NCI-H2081 (cell line): ENCODE measurements at places on chromosomes 12 and 14.
A peak's percentile ranks its signal among the peaks of the same experiment; 100 is the strongest.

- no peak for DNase-seq
Measured at GRCh38 chr14:58947156-58947555, 241.3 kb upstream of the DAAM1 start.

DNA sequence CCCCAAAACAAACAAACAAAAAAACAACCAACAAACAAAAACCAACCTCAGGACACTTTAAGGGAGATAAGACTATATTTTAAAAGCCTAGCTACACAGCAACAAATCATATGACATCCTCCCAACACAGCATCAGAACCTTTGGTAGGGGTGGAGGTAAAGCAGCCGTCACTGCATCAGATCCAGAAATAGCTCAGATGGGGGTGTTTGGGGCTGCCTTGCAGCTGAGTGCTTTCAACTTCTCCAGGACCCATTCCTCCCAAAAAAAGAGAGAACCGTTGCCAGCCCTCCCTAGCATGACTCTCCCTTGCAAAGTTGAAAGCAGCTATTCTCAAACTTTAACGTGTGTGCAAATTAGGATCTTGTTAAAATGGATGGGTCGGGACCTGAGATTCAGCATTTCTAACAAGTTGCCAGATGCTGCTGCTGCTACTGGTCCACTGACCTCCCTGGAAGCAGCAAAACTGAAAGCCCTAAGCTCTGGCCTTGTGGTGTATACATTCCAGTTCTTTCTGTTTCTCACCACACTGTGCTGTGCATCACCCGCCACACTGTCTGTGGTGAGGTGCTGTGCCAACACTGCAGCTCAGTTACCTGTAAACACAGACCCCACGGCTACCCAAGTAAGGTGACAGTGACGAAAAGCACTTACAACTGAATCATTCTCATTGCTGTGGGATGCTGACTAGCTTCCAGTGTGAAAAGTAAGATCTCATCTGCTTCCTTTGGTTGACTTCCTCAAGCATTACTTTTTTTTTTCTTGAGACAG, 54.0 kb downstream of the SLC38A1 start:
- no peak for DNase-seq

- no peak for DNase-seq
Measured at GRCh38 chr12:75986001-75986746, 45.4 kb downstream of the PHLDA1 start.

- DNase-seq: no peak
Measured at GRCh38 chr12:76590131-76590530, 30.6 kb upstream of the OSBPL8 start.

GRCh38 chr14:106578481-106578880, 1052.1 kb downstream of the TMEM121 start:
- no peak for DNase-seq

DNA sequence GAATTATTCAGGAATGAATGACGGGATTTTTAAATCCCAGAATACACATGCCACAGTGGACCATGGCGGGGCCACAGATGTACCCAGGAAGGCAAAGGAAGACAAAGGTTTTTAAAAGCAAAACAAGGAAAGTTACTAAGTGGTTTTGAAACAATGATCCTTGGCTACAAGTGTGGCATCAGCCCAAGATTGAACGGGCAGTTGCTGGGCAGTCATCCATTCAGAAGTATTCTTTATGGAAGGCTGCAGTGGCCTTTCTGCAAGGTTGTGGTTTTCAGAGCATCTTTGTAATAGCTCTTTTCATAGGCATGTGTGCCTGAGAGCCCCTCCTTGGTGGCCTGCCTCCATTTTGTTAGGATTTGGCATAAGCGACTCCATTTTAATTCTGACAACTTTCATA, 13.4 kb upstream of the IFI27 start:
- no peak for DNase-seq

DNA sequence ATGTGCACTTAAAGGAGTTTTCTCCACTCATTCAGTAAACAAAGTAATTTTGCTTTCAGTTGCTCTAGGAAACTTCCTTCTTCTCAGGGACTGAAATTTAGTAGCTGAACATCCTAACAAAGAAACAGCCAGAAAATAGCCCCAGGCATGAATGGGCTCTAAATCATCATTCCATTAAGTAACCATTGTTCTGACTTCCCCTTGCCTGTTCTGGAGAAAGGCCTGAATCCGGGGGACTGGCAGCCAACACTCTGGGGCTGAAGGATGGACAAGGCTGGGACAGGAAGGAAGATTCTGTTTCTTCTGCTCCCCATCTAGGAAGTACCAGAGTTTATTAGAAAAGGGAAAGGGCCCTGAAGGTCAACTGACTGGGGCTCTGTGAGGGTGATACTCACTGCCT, 104.5 kb downstream of the ESRRB start:
- DNase-seq: no peak

- no peak for DNase-seq
Measured at GRCh38 chr14:72701605-72702004, 192.3 kb downstream of the DPF3 start.

DNA sequence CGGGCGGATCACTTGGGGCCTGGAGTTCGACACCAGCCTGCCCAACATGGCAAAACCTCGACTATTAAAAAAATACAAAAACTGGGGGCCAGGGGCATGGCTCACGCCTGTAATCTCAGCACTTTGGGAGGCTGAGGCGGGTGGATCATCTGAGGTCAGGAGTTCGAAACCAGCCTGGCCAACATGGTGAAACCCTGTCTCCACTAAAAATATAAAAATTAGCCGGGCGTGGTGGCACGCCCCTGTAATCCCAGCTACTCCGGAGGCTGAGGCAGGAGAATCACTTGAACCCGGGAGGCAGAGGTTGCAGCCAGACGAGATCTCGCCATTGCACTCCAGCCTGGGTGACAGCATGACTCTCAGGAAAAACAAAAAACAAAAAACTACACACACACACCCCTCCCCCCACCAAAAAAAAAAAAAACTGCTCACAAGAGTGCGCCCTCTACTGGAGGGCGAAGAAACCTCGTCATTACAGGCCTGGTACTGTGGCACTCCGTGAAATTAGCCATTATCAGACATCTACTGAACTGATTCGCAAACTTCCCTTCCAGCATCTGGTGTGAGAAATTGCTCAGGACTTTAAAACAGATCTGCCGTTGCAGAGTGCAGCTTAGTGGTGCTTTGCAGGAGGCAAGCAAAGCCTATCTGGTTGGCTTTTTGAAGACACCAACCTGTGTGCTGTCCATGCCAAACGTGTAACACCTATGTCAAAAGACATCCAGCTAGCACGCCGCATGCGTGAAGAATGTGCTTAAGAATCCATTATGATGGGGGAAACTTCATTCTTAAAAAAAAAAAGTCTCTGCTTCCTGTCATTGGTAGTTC, 7.7 kb downstream of the PPP1R3E start:
- DNase-seq: peak; percentile 53

DNA sequence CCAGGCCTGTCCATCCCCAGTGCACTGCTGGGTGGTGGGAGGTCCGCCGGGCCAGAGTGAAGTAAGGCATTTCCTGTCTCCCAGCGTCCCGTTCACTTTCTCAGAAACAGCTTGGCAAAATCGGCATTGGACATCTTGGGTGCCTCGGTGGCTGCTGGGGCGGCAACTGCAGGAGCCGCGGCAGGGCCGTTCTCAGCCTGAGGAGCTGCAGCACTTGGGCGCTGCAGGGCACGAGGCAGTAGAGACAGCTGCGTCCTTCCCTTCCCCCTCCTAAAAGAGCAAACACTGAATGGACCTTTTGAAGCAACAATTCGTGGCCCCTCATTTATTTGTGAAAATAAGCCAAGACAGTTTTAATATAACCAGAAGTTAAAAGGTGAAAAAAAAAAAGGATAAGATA, 8.3 kb downstream of the FICD start:
- DNase-seq: no peak

DNA sequence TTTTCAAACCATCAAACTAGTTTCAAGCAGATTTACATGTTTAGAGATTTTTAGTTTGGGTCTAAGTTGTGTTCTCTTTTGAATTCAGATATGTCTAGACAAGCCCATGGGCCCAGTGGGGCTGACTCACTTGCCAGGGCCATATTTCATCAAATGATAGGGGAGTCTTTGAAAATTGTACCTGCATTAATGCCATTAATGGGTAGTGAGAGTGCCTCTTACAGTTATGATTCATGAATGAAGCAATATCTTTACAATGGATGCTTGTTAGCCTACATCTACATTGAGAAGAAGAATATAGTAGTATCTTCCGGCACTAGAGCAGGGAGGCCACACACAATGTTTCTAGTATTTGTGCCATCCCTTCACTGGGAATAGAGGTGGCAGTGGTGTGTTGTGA, 174.2 kb upstream of the E2F7 start:
- no peak for DNase-seq

DNA sequence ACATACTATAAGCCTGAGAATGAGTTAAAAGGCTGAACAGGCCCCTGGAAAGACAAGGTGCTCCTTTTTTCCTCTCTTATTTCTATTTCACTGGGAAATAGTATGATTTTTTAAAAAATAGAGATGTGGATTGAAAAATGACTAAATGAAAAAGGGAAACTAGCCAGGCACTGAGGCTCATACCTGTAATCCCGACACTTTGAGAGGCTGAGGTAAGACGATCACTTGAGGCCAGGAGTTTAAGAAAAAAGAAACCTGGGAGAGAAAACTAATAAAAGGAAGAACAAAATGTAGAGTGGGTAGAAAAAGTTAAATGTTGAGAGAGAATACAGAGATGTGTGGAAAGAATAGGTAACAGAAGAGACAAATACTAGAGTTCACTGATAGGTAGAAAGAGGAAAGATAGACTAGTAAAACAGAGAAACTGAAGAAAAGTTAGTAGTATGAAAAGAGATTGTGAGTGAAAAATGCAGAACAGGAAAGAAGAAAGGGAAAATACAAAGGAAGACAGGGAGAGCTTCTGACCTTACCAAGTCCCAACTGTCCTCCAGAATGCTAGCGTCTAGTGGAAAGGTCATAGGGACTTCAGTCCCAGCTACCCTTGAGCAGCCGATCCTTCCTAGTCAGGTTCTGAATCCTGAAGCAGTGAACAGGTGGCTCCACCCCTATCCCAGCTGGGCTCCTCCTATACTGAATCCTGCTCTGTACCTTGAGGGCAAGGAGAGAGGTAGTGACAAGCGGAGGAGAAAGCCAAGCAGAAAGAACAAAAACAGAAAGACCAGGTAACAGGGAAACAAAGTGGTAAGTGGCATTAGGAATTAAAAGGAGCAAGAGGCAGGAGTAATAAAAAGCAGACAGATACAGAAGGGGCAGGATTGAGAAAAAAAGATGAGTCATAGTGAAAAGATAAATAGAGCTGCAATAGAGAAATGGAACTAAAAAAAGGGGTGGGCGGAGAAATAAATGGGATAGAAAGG, 7.3 kb downstream of the TMEM116 start:
- DNase-seq: no peak

DNA sequence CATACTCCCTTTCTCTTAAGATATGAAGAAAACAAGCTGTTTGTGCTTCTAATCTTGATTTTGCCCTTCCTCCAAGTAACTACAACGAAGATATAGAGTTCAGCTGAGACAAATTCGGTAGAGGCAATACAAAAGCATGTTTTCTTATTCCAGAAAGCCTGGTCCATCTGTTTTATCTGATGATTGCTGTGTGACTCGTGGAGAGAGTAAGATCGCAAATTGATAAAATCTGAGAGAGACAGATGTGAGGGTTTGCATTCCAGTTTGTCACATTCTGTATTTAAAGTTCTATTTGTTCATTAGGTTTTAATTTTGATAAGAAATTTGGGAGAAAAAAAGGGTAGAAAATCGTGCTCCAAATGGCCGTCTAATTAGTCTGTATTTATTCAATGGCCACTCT, 192.1 kb downstream of the CPNE8 start:
- no peak for DNase-seq

GRCh38 chr12:56718149-56718548, 7.0 kb downstream of the NACA start:
- DNase-seq: no peak

- DNase-seq: no peak
Measured at GRCh38 chr12:7503686-7504415, at the start of gene CD163. Gene CD163 (minus strand): TSS chr12:7503777. CDS start chr12:7503690, 87 bp downstream.

DNA sequence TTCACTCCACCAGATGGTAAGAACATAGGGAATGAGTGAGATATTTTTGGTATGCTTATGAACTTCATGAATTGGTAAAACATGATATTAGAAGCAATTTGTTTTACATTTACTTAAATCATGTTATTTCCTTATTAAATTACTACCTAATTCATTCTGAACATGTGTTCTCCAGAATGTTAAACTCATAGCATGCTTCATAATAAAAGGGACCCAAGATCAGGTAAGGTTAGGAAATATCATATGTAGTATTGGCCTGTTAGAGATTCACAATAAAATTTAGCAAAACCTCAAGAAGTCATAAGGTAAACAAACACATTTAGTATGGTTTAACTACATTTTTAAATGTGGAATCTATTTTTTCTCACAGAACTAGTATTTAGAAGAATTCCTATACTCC, 28.2 kb downstream of the PTPRQ start:
- no peak for DNase-seq

GRCh38 chr12:6171409-6172015, 28.7 kb upstream of the CD9 start:
- no peak for DNase-seq

GRCh38 chr14:93319494-93319893, 13.3 kb downstream of the BTBD7 start:
- no peak for DNase-seq

GRCh38 chr12:81208187-81208911, 130.5 kb downstream of the ACSS3 start:
- DNase-seq: peak; percentile 40

DNA sequence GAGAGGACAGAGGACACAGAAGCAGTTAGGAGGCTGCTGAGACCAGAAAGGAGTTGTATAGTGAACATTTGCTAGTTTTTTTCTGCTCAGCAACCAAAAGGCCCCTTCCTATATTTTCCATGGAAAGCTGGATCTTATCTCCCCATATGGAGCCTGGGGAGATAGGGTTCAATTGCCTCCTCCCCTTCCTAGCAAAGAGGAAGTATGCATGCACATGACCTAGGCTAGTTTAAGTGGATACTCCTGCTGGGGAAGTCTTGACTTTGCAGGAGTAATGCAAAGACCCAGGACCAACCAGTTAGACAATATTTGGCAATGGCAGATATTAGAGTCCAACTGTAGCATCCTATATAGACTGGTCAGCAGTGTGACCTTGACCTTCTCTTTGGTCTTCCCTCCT, 15.1 kb downstream of the CHD8 start:
- no peak for DNase-seq

- DNase-seq: no peak
Measured at GRCh38 chr14:87712396-87713090, 280.4 kb downstream of the GALC start.

DNA sequence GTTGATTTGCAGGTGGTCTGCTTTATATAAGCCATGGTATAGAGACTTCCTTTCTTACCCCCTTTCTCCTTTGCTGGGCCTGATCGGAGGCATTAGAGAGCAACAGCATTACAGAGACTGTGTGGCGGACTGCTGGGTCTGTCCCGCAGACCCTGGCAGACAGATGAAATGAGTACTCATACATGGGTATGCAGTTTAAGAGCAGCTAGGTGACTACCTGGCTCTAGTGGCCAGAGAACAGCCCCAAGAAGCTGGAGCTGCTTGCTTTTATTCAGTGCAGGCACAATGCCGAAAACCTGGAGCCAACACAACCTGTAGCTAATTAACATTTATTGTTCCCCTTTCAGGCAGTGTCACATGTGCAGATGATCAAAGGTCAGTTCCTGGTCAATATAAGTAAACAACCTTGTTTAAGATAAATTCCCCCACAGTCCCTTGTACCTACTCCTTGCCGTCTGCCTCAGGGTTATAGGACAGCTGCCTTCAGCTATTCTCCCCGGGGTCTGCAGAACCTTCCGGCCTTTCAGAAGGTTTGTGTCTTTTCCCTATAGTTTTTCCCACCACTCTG, 160.0 kb downstream of the TRHDE start:
- no peak for DNase-seq

GRCh38 chr14:33404964-33405574, 466.4 kb downstream of the NPAS3 start:
- no peak for DNase-seq
